ENCODE measurements at places on chromosomes 6 and 20. TPM values are rescaled to one million over a fixed set of nuclear protein-coding genes. Genes with fewer than 3 reads are reported as not detected.

TCP11 gene
- 0.43 TPM for total RNA-seq

PIGT gene
- total RNA-seq = 140 TPM

PROCR gene
- 3.2 TPM for total RNA-seq

ZSWIM1 gene
- 13.3 TPM for total RNA-seq

FUT9 gene
- total RNA-seq = not detected

PTK6 gene
- total RNA-seq = 0.13 TPM
